Stimulated activated CD4-positive, alpha-beta T cell treated with anti-CD3 and anti-CD28 coated beads, Interleukin-1b, Interleukin-23, amount 100 ng/mL, for 4 hours (primary cell): ENCODE measurements at places on chromosomes 4 and X.

GRCh38 chrX:78327370-78328086 is at the start of gene CYSLTR1:
Gene CYSLTR1, minus strand, starts transcription at chrX:78327611. Its CDS starts 53,865 bp downstream, at chrX:78273746.
- no peak for DNase-seq

GRCh38 chr4:8290701-8290970 is 21.1 kb downstream of the HTRA3 start:
- no peak for DNase-seq

GRCh38 chrX:17167915-17168314 is 207.1 kb upstream of the NHS start:
- no peak for DNase-seq

DNA sequence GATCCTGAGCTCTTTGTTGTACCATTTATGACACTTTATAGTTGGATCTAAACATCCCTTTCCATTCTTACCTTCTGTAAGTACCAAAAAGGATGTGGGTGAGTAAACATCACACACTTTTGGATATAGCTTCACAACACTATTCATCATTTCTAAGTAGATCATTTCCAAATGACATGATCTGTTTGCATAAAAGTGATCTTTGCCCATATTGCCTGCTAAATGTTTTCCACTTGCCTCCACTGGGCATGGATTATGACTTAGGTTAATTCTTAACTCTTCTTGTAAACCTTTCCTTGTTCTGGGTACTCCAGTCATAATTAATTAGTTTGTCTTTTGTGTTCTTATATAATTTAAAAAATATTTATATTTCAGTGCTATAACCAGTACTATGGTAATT is 244.9 kb upstream of the AGA start:
- DNase-seq, result no peak
